ENCODE measurements at places on chromosomes 16 and 17.

DNA sequence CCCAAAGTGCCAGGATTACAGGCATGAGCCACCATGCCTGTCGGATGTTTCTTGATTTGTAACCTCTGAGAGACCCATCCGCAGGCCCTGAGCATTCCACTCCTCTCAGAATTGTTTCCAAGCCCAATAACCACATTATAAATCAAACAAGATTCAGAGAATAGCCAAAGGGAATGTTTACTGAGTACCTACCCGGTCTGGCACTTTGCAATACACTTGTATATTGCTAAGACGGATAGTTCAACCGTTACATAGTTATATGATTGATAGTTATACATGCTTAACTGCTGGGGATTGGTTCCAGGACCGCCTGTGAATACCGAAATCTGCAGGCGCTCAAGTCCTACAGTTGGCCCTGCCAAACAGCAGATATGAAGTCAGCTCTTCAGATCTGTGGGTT is 3.0 kb upstream of the KAT8 start:
- ATAC-seq, result no peak

DNA sequence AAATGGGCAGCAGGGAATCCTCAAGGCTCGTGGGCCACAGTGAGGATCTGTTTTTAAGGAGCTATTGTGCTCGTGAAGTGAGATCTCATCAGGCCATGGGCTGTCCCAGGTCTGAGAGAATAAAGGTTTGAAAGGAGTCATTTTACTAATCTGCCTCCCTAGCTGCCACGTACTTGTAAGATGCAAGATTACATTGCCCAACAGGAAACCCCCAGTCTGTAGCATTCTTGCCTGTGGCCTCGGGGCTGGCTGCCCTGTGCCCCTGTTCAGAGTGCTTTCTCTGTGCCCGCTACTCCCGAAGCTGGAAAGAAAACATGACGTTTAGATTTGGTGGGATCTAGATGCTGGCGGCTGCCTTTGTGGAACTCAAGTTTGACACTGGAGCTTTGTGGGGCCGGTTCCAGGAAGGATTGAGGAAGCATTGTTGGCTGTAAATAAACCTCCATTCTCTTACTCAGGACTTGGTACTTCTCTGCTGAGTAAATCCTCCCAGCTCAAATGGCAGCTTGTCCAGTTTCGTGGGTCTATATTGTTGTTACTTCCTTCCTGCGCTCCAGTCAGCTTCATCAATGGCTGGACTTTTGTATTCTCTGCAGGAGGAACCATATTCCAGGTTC is 21.2 kb downstream of the SAP30BP start:
- no peak for ATAC-seq

DNA sequence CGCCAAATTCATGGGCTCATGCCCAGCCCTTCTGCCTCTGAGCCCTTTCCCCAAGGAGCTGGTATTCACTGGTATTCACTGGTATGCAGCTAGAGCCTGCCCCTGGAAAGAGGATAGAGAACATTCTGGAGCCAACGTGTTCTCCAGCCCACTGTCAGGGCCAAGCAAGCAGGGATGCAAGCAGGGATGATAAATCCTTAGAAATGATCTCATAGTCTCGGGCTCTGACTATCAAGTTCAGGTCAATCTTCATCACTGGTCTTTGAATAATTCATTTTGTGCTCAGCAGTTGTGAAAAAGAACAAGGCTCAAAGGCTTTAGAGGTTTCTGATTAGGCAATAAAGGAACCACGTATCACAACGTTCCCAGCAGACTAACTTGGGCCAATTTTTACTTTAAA is 57.3 kb downstream of the CACNG5 start:
- no peak for ATAC-seq

- no peak for ATAC-seq
Observed at GRCh38 chr16:85898521-85899442, at the start of gene IRF8. TSS of gene IRF8 (plus strand) at chr16:85899162. CDS start at chr16:85903016, 3,854 bp downstream.

DNA sequence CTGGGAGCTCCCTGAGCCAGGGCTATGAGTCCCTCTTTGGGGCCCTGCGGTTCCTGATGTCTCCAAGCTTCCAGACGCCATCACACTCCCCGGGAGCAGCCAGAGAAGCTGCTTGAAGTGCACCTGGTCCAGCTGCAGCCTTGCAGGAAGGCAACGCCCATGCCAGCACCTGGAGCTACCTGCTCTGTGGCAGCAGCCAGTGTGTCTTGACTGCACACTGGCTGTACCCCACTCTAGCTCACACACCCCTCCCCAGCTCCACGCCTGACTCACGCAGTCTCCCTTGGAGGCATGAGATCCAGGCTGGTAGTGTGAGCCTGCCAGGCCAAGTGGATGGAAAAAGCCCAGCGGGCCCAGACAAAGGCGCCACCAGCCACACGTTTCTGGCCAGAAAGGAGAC is 63.3 kb downstream of the USP32 start:
- no peak for ATAC-seq

DNA sequence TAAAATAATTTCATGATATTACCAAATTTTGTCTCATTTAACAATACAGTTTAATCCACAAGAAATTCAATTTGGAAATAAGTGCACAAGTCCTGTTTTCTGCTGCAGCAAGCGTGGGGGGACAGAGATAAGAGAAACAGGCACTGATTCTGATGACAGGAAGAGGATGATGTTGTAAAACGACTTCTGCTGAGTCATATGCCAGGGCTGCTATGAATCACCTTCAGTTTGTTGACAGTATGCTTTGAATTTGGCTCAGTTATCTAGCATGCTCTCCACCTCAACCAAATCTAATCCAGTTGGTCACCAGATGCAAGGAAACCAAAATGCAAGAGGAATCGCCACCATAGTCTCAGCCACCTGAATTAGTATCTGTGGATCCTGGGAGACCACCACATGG is 244.1 kb upstream of the MON1B start:
- ATAC-seq, result peak; percentile 86

GRCh38 chr16:77840093-77840492 is 51.7 kb downstream of the VAT1L start:
- ATAC-seq, result no peak

GRCh38 chr17:35804658-35805192 is 4.6 kb upstream of the TAF15 start:
- ATAC-seq, result peak; percentile 67

GRCh38 chr17:32523017-32523680 is 36.4 kb downstream of the CDK5R1 start:
- ATAC-seq, result no peak

All from SK-N-SH treated with all-trans-retinoic acid at 6 μM for 48 hours (cell line).